ENCODE measurements at places on chromosomes 6 and 20.
A peak's percentile ranks its signal among the peaks of the same experiment; 100 is the strongest.

GRCh38 chr6:70823651-70824050 lies 133.2 kb downstream of the B3GAT2 start:
- DNase-seq = no peak

GRCh38 chr6:10850728-10851127 lies 12.4 kb upstream of the MAK start:
- no peak for DNase-seq

DNA sequence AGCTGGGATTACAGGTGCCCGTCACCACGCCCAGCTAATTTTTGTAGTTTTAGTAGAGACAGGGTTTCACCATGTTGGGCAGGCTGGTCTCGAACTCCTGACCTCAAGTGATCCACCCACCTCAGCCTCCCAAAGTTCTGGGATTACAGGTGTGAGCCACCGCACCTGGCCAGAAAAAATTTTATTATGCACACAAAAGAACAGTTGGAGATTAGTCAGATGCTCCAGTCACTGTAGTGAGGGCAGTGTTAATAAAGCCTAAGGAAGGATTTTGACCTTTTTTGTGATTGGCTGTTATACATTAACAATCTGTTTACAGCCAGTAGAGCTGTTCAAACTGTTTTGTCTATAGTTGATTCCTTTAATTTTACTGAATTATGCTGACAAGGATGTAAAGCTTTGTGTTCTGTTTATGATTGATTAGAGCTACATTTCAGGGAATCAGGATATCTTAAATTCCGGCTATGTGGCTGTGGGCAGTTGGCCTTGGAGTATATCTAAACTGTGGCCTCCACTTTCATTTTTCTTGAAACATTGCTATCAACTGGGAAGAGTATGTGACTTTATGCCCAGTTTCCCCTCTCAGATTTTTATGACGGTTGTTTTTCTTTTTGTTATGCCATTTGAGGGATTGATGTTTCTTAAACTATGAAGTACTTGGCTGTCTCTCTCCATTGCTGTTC lies 9.9 kb downstream of the ZSWIM3 start:
- DNase-seq = no peak

GRCh38 chr20:47453167-47453782 lies 48.4 kb upstream of the NCOA3 start:
- DNase-seq = peak; percentile 11

GRCh38 chr20:13492001-13492481 lies 146.7 kb downstream of the TASP1 start:
- no peak for DNase-seq

DNA sequence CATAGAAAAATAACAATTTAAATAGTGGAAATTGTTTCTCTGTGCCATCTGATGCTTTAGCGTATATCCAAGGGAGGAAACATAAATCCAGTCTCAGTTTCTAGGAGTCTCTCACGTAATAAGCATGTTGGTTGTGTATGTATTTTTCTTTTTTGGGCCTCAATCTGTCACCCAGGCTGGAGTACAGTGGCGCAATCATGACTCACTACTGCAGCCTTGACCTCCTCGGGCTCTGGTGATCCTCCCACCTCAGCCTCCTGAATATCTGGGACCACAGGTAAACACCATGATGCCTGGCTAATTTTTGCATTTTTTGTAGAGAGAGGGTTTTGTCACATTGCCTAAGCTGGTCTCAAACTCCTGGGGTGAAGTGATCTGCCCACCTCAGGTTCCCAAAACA lies 78.6 kb upstream of the PLN start:
- DNase-seq = no peak

All from stimulated activated CD8-positive, alpha-beta memory T cell treated with anti-CD3 and anti-CD28 coated beads, Interleukin-7, amount 100 ng/mL, for 24 hours (primary cell).